ENCODE measurements at places on chromosomes 4 and X.

DNA sequence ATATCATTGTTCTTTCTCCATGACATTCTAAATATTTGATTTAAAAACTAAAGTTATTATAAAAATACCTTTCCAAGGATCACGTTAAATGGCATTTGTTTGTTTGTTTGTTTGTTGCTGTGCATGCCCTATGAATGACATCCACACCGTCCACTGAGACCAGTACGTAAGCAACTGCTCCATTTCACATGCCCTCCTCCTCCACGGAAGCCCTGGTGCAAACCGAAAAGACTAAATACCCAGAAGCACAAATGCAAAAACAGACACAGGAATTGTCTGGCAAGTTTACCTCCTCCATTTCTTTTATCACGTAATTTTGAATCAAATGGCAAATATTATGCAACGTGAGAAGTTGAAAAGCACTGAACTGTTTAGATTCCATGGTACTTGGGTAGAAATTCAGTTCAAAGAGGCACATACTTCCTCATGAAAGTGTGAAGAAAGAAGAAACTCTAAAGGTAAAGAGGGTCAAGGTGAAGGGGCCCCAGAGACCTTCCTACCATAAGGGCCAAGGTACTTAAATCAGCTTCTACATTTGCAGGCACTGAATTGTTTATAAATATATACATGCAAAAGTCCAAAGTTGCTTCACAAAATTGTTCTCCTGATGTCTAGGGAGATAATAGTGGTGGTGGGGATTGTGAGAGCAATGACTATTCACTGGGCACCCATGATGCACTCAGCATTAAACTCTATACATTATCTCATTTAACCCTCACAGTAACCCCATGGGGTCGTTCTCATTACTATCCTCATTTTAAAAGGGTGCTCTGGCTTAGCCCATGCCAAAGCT lies 23.4 kb downstream of the IRF2 start:
- no peak for DNase-seq

GRCh38 chr4:104818579-104818978 lies 323.9 kb upstream of the CXXC4 start:
- no peak for DNase-seq

DNA sequence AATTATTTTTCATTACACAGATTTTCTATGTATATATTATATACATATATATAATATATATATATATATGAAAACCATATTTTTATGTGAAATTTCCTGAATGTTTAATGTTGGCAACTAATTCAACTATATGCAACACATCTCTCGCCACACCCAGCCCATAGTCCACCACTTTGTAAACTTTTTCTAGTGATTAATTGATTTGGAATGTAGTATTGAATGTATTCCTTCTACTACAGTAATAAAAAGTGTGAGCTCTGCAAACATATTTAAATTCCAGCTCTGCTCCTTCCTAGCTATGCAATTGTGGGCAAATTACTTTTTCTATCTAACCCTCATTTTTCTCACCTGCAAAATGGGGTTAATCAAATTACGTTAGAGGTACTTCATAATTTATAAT lies 187.8 kb downstream of the TEX11 start:
- DNase-seq, result no peak

- DNase-seq, result no peak
These were observed 51.2 kb downstream of the TIGD2 start for GRCh38 chr4:89162496-89162895.

GRCh38 chr4:1234811-1235292 lies 14.1 kb downstream of the CTBP1 start:
- no peak for DNase-seq

DNA sequence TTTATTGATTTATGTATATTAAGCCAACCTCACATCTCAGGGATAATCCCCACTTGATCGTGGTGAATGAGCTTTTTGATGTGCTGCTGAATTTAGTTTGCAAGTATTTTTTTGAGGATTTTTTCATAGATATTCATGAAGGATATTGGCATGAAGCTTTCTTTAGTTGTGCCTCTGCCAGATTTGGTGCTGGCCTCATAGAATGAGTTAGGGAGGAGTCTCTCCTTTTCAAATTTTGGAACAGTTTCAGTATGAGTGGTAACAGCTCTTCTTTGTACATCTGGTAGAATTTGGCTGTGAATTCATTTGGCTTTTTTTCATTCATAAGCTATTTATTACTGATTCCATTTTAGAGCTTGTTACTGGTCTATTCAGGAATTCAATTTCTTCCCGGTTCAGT lies 197.2 kb upstream of the NDST4 start:
- DNase-seq, result no peak

GRCh38 chr4:156754832-156755570 lies 216.6 kb downstream of the PDGFC start:
- no peak for DNase-seq

GRCh38 chrX:115547448-115547847 lies 13.5 kb upstream of the PLS3 start:
- no peak for DNase-seq
